NCI-H1092 (cell line): ENCODE measurements at places on chromosomes 3 and 15.

- DNase-seq = no peak
Measured at GRCh38 chr3:194323785-194324735, 27.1 kb downstream of the CPN2 start.

GRCh38 chr15:51619331-51620035 is 3.1 kb downstream of the DMXL2 start:
- no peak for DNase-seq

DNA sequence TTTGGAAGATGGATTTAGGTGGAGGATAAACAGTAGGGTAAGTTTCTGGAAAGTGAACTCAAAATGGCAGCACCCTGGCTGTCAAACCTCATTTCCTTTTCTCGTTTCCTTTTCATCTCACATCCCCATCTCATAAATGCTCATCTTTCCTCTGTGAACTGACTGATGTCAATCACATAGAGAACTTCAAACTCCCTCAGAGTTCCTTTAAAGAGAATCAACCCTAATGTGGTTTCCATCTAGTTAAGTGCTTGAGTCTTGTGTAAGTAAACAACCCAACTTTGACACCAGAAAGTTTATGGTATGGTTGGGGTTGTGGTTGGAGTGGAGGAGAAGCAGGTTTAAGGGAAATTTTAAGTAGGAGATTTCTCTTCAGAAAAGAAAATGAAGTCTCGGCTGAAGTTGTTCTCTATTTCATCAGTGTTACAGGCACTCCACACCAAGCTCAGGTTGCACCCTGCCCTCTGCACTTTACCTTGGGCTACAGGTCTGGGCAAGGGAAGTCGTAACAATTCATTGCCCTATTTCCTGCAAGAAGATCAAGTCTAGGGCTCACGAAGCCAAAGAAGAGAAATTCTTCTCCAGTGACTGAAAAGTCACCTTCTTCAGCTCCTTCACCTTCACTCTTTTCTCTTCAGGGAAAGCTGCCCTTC is 34.4 kb upstream of the TNIK start:
- DNase-seq = no peak

DNA sequence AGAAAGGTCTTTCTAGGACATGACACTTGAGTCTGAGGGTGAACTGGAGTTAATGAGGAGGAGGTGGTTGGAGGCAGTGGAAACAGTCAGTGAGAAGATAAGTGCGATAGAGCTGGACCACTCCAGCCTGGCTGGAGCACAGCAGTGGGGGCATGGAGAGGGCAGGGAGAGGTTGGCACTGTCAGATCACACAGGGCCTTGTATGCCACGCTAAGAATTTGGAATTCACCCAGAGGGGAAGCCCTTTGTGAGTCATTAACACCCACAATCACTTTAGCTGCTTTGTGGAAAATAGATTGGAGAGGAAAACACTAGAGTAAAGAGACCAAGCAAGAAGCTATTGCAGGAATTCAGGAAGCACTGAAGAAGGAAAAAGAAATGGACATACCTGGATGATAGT is 83.3 kb downstream of the ZNF621 start:
- DNase-seq = no peak

GRCh38 chr3:46821553-46821952 is 41.7 kb downstream of the MYL3 start:
- no peak for DNase-seq

GRCh38 chr15:30036036-30036703 is 46.6 kb upstream of the GOLGA8J start:
- DNase-seq = no peak

GRCh38 chr3:195546130-195546560 is 3.0 kb upstream of the PPP1R2 start:
- no peak for DNase-seq

DNA sequence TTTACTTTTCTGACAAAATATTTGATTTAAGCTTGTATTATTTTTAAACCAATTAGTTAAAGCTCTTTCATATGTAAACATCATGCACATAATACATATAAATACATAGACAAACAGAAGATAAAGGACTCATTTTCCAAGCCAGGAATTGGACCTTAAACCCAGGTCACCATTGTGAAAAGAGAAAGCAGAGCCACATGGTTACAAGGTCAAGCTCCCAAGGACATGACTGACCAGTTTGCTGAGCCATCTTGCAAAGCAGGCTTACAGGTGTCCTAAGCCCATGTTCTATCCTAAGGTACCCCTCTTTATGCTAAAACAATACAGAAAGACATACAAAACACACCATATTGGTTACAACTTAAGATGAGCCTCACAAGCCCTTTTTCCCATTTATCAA is 50.5 kb upstream of the DNAJC19 start:
- no peak for DNase-seq

DNA sequence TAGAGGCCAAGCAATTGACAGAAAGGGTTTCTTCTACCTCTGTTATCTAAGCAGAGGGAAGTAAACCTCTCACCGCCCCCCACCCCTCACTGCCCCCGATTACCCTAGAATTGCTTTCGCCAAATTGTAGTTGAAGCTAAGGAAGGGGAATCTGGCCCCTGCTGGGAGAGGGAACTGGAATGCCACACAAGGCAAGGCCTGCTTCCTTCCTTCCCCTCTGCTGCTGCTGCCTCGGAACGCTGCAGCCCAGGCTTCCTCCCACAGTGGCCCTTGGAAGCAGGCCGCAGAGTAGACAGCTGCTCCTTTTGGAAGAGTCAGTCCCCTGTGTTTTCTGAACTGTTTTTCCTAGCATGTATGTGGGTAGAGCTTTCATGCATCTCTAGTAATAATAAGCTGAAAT is 21.6 kb downstream of the RLBP1 start:
- DNase-seq = no peak

GRCh38 chr3:102454181-102454580 is 19.4 kb downstream of the ZPLD1 start:
- no peak for DNase-seq

DNA sequence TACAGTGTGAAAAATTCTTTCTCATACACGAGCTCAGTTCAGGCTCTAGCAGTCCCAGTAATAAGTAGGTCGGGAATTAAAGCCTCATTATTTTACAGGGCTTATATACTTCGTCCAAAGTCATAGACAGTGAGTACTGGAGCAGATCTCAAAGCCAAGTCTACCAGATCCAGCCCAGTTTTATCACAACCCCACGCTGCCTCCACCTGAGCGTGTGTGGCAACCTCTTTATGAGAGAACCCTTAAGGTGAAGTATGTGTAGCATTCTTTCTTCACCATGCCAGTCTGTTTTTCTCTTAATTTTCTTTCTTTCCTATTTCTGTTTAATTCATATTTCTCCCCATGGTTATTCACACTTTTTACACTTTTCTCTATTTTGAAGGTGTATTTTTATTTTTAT is 574.6 kb upstream of the ARPP21 start:
- no peak for DNase-seq

- no peak for DNase-seq
Measured at GRCh38 chr15:42577514-42578031, 2.2 kb downstream of the STARD9 start.

DNA sequence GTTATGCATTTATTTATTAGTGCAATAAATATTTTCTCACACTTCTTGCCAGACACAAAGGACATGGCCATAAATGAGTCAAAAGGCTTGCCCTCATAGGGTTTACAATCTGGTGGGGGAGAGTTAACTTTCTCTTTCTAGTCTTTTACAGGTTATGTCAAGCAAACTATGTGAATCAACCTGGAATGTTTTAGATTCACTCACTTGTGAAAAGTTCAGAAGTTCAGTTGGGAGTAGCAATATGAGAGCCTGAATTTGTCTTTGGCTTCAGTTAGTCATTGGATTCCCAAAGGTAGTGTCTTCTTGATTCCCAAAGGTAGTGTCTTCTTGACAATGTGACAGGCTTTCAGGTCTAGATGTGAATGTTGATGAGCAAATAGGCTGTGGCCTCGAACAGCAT is 264.8 kb downstream of the SOX2 start:
- DNase-seq = no peak

GRCh38 chr15:70479785-70480184 is 283.6 kb downstream of the UACA start:
- DNase-seq = no peak

GRCh38 chr15:40309344-40309862 is 1.7 kb upstream of the PLCB2 start:
- DNase-seq = no peak

GRCh38 chr3:125437631-125438435 is 62.7 kb upstream of the ZNF148 start:
- peak; percentile 1 for DNase-seq

- peak; percentile 37 for DNase-seq
Measured at GRCh38 chr15:59997070-59997701, 6.9 kb upstream of the FOXB1 start.

DNA sequence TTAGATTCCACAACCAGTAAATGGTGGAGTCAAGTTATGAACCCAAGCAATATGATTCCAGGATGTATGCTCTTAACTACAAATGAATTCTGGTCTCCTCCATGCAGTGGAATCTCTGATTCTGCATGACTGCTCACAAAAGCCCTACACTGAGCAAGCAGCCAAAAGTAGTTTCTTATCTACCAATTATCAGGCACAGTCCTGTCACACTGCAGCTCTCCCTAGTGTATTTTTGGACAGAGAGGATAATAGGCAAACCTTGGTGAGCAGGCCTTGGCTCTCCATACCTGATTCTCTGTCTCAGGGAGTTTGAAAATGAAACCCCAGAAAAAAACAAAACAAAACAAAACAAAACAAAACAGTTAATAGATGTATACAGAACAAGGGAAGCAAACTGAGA is 3.5 kb upstream of the SSR3 start:
- no peak for DNase-seq

DNA sequence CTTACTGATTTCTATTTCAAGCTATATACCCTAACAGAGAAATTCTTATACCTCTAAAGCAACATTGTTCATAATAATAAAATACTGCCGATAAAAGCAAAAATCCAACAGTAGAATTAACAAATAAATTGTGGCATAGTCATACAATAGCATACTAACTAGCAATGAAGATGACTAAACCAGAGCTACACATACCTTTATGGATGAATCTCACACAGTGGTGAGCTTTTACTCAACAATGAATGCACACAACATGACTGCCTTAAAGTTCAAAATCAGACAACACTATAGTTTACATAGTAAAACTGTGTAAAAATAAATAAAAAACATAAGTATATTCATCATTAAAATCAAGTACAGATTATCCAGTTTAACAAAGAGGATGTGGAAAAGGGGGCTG is 99.1 kb downstream of the NR1I2 start:
- no peak for DNase-seq

DNA sequence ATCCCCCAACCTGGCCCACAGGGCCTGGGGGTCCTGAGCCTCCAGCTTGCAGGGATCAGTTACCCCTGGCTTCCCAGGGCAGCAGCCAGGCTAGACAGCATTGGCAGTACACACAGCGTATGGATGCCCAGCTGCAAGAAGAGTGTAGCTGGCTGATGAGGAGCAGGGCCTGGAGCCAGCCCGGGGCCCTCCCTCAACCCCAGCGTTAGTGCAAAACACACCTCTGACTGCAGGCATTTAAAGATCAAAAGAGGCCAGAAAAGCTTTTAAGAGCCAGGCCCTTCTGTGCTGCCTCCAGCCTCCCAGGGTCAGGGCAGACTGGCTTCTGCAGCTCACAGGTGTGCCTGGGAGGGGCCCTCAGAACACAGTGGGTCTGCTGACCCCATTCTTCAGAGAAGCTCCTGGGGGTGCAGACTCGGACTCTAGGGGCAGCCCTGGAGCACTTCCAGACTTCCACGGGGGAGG is 110.6 kb downstream of the ETFA start:
- no peak for DNase-seq

GRCh38 chr3:194267744-194268653 is 83.1 kb downstream of the CPN2 start:
- no peak for DNase-seq

DNA sequence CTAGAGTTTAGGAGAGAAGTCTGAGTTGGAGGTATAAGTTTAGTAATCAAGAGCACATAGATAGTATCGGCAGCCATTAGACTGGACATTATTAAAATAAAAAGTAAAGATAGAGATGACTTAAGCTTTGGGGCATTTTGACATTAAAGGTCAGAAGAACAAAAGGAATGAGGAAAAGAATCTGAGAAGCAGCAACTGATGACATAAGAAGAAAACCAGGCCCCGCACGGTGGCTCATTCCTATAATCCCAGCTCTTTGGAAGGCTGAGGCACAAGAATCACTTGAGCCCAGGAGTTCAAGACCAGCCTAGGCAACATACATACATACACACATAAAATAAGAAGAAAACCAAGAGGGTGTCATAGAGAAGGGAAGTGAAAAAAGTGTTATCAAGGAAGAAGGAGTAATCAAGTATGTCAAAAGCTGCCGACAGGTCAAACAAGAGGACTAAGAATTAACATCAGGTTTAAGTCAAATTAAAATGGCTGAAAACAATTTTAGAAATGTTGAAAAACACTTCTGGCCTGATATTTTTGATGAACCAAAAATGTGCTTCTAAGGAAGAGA is 38.9 kb downstream of the ACAP2 start:
- no peak for DNase-seq

- DNase-seq = no peak
Measured at GRCh38 chr15:74858369-74858740, 14.8 kb downstream of the SCAMP2 start.

DNA sequence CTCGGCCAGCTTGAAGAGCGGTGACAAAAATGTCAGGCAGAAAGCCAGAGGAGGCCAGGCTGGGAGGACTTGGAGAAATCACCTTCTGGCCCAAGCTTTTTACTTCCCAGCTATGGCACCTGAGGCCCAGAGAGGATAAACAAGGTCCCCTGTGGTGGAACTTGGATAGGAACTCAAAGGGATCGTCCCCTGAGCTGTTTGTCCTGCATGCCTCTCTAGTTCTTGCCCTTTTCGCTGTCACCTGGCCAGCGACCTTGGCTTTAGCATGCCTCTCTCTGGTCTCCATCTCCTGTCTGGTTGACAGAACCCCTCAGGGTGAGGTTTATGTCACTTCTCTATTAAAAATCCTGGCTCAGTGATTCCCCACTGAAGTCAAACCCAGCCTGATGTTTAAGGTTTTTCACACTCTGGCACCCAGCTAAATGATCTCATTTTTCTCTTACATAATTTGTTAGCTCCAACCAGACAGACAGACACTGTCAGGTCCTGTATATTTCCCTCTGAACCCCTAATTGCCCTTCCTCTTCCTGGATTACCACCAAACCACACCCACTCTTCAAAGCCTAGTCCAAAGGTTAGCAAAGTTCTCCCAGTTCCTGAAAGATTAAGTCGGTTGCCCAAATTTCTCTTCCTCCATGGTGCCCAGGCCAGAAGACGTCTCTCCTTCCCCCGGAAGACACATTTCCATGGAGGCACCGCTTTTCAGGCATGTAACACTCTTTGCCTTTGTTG is 169.1 kb downstream of the FAM43A start:
- no peak for DNase-seq

DNA sequence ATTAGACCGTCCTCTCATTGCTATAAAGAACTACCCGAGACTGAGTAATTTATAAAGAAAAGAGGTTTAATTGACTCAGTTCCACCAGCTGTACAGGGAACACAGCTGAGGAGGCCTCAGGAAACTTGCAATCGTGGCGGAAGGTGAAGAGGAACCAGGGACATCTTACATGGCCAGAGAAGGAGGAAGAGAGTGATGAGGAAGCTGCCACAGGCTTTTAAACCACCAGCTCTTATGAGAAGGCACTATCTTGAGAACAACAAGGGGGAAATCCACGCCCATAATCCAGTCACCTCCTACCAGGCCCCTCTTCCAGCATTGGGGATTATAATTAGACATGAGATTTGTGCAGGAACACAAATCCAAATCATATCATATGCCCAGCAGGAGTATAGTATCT is 138.5 kb downstream of the ALCAM start:
- DNase-seq = no peak

- DNase-seq = no peak
Measured at GRCh38 chr3:170159933-170160332, 21.6 kb downstream of the PHC3 start.

- peak; percentile 86 for DNase-seq
Measured at GRCh38 chr3:44729384-44729910, at the start of gene ZNF501. ZNF501 (plus strand) TSS chr3:44729635; CDS start chr3:44734422, 4,787 bp downstream.

GRCh38 chr3:139044366-139045210 is at the start of gene PRR23C:
PRR23C (minus strand) TSS chr3:139044892; CDS start chr3:139044620, 272 bp downstream.
- no peak for DNase-seq
